ENCODE measurements at places on chromosomes 5 and 9. TPM values are rescaled to one million over a fixed set of nuclear protein-coding genes. Genes with fewer than 3 reads are reported as not detected.

SECISBP2 gene
- 47.9 TPM for total RNA-seq

DNA sequence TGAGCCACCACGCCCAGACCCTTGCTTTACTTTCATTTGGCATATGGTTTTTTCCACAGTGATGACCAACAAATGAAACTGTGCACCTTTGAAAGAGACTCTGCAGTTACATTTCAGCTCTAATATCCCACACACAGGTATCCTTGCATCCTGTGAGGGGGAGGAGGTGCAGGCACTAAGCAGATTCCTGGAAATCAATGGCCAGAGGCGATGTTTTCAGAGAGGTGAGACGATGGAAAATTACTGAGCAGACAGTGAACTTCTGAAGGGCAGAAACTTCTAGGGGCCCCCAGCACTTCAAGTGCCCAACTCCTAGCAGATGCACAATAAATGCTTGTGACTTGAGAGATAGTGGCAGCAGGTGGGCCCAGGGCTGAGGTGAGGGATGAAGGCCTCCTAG lies 29.8 kb upstream of the GNE start:
- no peak overlapping the region for H3K27ac ChIP-seq
- no peak overlapping the region for H3K4me3 ChIP-seq
- no peaks in the 10 kb centered on the region for H3K36me3 ChIP-seq
- no peak for DNase-seq

DNA sequence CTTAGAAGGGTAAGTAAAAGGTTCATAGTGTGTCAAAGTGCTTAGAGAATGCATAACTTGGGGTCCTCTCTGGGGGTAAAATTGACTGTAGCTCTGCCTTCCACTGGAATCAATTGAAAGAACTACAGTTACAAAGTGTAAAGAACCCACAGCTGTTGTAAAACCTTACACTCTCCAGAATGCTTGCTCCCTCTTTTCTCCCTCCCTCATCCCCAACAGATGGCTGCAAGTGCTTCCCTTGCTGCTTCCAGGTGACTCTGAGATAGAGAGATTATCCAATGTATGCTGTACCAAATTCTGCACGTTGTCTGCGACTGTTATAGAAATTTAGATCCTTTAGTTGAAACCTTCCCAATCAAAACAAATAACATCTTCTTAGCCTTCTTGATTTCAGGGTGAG lies 126.0 kb downstream of the STK32A start:
- DNase-seq = no peak
- H3K27me3 ChIP-seq = peaks cover 4% of the 10 kb centered on the region
- no peak overlapping the region for H3K27ac ChIP-seq
- H3K36me3 ChIP-seq = no peaks in the 10 kb centered on the region
- H3K4me1 ChIP-seq = no peaks in the 10 kb centered on the region

IL7R gene
- total RNA-seq = not detected

SPATA31A3 gene
- total RNA-seq = not detected

DNA sequence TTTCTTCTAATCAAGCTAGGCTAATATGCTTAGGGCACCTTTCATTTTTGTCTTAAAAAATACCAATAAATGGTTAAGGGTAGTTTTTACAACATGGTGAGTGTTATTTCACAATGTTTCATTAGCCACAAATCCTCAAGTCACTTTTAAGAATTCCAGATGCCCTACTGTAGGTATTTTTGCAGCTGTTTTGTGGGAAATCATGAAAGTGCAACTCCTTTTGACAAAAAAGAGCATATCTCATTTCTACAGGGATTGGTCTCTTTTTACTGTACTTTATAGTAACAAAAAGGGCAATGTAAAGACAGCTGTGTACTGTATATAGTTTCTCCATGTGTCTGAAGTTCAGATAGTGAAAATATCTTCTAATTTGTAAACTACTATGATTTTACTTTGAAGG lies 28.3 kb upstream of the GAS1 start:
- peak overlapping the region; percentile 3 for H3K4me3 ChIP-seq
- H3K4me1 ChIP-seq = peaks cover 55% of the 10 kb centered on the region
- DNase-seq = peak; percentile 88
- H3K27ac ChIP-seq = peak overlapping the region; percentile 29
- H3K36me3 ChIP-seq = no peaks in the 10 kb centered on the region

SPINK7 gene
- total RNA-seq = not detected

- H3K27ac ChIP-seq = no peak overlapping the region
- no peaks in the 10 kb centered on the region for H3K36me3 ChIP-seq
- no peaks in the 10 kb centered on the region for H3K27me3 ChIP-seq
These were observed 2.8 kb upstream of the CDC20B start for GRCh38 chr5:55175781-55176175.

DMRTA1 gene
- 1.4 TPM for total RNA-seq

- H3K27ac ChIP-seq = no peak overlapping the region
- H3K27me3 ChIP-seq = no peaks in the 10 kb centered on the region
- DNase-seq = no peak
- H3K4me3 ChIP-seq = no peak overlapping the region
These were observed 680 bp downstream of the GLRA1 start for GRCh38 chr5:151923866-151924476.

SH3TC2 gene
- total RNA-seq = 11.8 TPM

PCDHA1 gene
- total RNA-seq = not detected

RXFP3 gene
- not detected for total RNA-seq

DNA sequence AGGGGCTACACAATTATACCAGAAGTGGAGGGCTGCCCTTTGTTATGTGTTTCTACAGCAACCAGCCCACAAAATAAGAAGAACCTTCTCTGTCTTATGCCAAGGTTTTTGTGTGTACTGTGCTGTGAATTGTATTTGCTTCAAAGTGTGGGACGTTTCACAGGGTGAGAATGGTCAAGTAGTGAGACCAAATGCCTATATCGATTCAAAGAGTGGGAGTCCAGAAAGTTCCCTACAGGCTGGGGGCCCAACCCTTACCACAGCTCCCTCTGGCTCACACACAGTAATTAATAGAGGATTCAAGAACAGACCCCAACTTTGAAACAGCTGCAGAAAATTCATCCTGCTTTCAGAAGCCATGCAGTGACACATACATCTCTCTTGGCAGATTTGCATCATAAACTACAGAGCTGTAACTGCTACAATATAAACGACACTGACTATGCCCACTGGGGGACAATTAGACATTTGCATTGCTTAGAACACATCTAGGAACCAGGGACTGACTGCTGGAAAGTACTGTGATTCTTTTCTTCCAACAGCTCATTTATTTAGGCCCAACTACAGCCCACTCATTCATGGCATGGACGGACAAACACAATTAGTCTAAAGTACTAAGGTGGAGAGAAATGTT lies 12.8 kb downstream of the ENC1 start:
- H3K4me3 ChIP-seq = no peak overlapping the region
- DNase-seq = peak; percentile 57
- H3K36me3 ChIP-seq = peaks cover 61% of the 10 kb centered on the region
- peaks cover 76% of the 10 kb centered on the region for H3K4me1 ChIP-seq
- no peaks in the 10 kb centered on the region for H3K27me3 ChIP-seq
- H3K27ac ChIP-seq = no peak overlapping the region

GRCh38 chr9:123834218-123834888 lies 95.6 kb downstream of the DENND1A start:
- H3K36me3 ChIP-seq = no peaks in the 10 kb centered on the region
- H3K27me3 ChIP-seq = no peaks in the 10 kb centered on the region
- peak overlapping the region; percentile 19 for H3K4me3 ChIP-seq

DNA sequence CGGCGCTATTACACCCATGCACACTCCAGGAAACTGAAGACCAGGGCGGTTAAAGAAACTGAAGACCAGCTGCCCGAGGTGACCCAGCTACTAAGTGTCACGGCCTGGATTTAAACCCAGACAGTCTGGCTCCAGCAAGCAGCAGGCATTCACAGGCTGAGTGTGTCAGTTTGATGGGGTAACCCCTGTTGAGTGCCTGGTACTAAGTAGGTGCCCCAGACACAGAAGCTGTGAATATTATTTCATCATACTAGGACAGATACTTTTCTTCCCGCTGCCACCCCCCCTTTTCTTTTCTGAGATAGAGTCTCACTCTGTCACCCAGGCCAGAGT lies 7.3 kb downstream of the ENG start:
- peaks cover 7% of the 10 kb centered on the region for H3K36me3 ChIP-seq
- H3K27me3 ChIP-seq = no peaks in the 10 kb centered on the region
- no peak overlapping the region for H3K4me3 ChIP-seq
- no peak overlapping the region for H3K27ac ChIP-seq
- DNase-seq = no peak
- peaks cover 9% of the 10 kb centered on the region for H3K4me1 ChIP-seq

GRCh38 chr5:150175076-150175475 lies 8.5 kb downstream of the CDX1 start:
- no peak for DNase-seq
- H3K27me3 ChIP-seq = no peaks in the 10 kb centered on the region
- H3K27ac ChIP-seq = no peak overlapping the region
- H3K4me1 ChIP-seq = peaks cover 28% of the 10 kb centered on the region
- no peaks in the 10 kb centered on the region for H3K36me3 ChIP-seq

DNA sequence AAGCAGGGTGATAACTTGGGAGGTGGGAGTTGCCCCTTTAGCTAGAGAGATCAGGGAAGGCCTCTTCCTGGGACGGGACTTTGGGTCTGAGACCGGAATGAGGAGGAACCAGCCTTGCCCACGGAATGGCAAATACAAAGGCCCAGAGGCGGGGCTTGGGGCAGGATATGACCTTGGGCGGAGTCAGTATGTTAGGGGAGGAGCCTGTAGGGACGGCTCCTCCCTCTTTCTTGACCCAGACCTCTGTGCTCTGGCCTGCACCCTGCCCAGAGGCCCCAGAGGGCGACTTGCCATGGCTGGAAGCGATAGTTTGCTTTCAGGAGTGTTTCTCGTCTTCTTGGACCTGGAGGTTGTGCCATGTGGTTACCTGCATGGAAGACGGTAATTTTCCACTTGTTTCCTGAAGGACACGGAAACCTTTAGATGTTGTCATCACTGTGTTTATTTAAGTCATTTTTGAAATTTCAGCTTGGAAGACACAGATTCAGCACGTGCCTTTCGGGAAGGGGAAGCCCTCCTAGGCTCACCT lies 85.6 kb downstream of the DAB2IP start:
- H3K4me3 ChIP-seq = peak overlapping the region; percentile 53
- H3K4me1 ChIP-seq = peaks cover 19% of the 10 kb centered on the region
- H3K27me3 ChIP-seq = no peaks in the 10 kb centered on the region

LHX6 gene
- 6.3 TPM for total RNA-seq

RAB3C gene
- not detected for total RNA-seq

GRCh38 chr9:87068177-87068840 lies 121.0 kb upstream of the GAS1 start:
- H3K4me1 ChIP-seq = peaks cover 12% of the 10 kb centered on the region
- no peak overlapping the region for H3K27ac ChIP-seq
- H3K36me3 ChIP-seq = no peaks in the 10 kb centered on the region

GRCh38 chr9:127341152-127341551 lies 55.8 kb upstream of the SLC2A8 start:
- H3K4me3 ChIP-seq = no peak overlapping the region
- H3K36me3 ChIP-seq = no peaks in the 10 kb centered on the region
- no peak for DNase-seq
- peaks cover 12% of the 10 kb centered on the region for H3K4me1 ChIP-seq
- H3K27ac ChIP-seq = no peak overlapping the region

GAPT gene
- total RNA-seq = not detected

DNA sequence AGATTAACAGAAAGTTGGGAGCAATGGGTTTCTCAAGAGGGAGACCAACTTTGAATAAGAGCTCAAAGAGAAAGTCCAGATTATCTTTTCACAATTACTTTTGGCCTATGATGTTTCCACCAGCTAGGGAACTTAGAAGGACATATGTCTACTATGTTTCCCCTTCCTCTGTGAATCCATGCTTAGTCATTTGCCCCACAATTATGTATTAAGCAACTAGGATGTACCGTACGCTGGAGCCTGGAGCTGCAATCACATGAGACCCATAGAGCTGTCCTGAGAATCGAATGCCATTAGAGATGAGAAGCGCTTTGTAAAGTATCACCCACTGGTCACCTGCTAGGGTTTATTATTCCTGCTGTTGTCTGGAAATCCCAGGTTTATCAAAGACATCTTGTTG lies 78.8 kb downstream of the PDE6A start:
- peaks cover 14% of the 10 kb centered on the region for H3K4me1 ChIP-seq
- no peak overlapping the region for H3K27ac ChIP-seq
- no peaks in the 10 kb centered on the region for H3K36me3 ChIP-seq
- no peaks in the 10 kb centered on the region for H3K27me3 ChIP-seq

GRCh38 chr5:172911976-172912375 lies 47.2 kb upstream of the RPL26L1 start:
- no peaks in the 10 kb centered on the region for H3K36me3 ChIP-seq
- H3K27me3 ChIP-seq = no peaks in the 10 kb centered on the region
- no peak overlapping the region for H3K27ac ChIP-seq
- H3K4me3 ChIP-seq = no peak overlapping the region
- H3K4me1 ChIP-seq = peaks cover 8% of the 10 kb centered on the region

DNA sequence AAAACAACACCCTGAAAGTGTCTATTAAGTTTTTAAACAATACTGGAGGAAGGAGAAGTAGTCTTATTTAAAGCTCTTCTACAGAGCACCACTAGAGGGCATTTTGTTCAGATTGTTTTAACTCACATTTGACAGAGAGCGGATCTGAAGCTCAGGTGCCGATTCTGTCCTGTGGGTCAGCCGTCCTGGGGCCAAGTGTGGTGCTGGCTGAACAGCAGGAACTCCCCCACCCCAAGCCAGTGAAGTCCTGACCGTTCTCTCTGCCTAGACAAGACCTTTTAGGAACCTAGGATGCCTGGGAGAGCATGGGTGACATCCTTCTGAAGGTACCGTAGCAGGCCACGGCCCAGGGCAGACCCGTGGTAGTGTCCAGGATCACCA lies 3.9 kb downstream of the EXOC3 start:
- H3K27me3 ChIP-seq = no peaks in the 10 kb centered on the region
- no peak for DNase-seq
- peaks cover 4% of the 10 kb centered on the region for H3K4me1 ChIP-seq
- H3K36me3 ChIP-seq = peaks cover 9% of the 10 kb centered on the region

- DNase-seq = peak; percentile 70
- H3K4me3 ChIP-seq = no peak overlapping the region
- peaks cover 47% of the 10 kb centered on the region for H3K4me1 ChIP-seq
- H3K27ac ChIP-seq = peak overlapping the region; percentile 66
- no peaks in the 10 kb centered on the region for H3K27me3 ChIP-seq
These were observed 56.0 kb downstream of the NIPAL4 start for GRCh38 chr5:157516006-157516405.

SLC4A9 gene
- not detected for total RNA-seq

KIF4B gene
- 0.02 TPM for total RNA-seq

LCN12 gene
- total RNA-seq = not detected

GRCh38 chr9:107358986-107359385 lies 75.9 kb downstream of the RAD23B start:
- H3K4me3 ChIP-seq = no peak overlapping the region
- H3K27me3 ChIP-seq = no peaks in the 10 kb centered on the region
- 0 out of 2 replicates have a peak, but pooled peaks cover 3% of the 10 kb centered on the region for H3K4me1 ChIP-seq
- no peaks in the 10 kb centered on the region for H3K36me3 ChIP-seq
- H3K27ac ChIP-seq = no peak overlapping the region

DNA sequence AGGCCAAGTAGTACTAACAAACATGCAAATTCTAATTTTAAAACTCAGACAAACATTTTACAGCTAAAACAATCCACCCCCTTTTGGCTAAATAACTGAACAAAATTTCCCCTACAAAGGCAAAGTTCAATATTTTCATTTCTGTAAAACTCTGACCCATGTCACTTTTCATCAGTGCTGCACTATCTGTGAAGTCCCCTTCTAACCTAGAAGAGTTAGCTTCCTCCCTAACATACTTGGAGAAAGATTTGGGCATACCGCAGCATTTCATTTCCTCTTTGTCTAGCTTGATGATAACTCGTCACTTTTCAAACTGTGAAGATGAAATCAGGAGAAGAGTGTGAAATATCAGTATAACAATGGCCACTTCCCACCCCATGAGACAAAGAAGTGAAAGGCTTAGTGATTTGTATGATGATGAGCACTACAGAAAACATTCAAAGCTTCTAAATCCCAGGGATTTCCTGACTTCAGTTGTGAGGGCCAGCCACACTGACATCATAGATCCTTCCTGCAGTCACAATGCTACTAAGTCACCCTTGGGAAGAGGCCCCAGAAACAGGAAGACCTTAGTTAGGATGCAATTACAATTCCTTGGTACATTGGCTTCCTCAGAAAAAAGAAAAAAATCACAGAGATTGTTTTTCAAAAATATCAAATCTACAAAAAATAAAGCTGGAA lies at the start of gene FAM81B:
Gene FAM81B (plus strand): TSS at position 555 of the 681 bp plus-strand sequence. CDS start 24 bp downstream, at position 579.
- peak within 1 kb of the TSS; percentile 54 for H3K27ac ChIP-seq
- H3K4me3 ChIP-seq = no peak within 1 kb of the TSS
- no peaks in the 10 kb centered on the region for H3K27me3 ChIP-seq

Measured in SJCRH30 (cell line).